ENCODE measurements at places on chromosomes 1 and 21. TPM values are rescaled to one million over a fixed set of nuclear protein-coding genes. Genes with fewer than 3 reads are reported as not detected.
A peak's percentile ranks its signal among the peaks of the same experiment; 100 is the strongest.

DNA sequence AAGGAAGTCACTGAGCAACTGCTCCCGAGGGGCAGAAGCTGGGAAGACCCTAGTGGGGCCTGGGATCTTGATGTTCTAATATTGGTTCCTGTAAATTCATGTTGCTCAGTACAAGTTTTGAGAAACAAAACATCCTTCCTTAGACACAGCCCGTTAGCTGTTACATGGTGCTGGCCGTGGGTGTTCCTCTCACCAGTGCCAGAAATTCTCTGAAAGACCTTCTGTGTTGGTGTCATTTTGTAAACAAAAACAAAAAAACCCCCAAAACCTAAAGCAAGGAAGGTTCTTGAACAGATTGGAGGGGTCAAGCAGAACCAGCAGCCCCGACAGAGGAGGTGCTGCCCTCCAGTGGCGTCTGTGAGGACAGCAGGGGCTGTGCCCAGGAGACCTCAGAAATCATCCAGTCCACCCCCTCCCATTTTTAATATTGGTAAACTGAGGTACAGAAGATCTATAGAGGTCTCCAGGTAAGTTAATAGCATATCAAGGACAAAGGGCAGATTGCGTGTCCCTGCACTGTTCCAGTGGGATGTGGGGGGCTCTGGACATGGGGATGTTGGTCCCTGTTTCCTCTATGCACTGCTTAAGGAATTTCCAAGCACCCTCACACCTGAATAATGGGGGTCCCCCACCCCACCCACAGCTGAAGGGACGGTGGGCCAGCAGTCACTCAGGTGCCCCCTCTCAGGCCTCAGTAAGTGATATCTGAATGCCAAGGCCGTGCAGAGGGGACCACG is 38.2 kb downstream of the SLC2A7 start:
- no peak for DNase-seq

DNA sequence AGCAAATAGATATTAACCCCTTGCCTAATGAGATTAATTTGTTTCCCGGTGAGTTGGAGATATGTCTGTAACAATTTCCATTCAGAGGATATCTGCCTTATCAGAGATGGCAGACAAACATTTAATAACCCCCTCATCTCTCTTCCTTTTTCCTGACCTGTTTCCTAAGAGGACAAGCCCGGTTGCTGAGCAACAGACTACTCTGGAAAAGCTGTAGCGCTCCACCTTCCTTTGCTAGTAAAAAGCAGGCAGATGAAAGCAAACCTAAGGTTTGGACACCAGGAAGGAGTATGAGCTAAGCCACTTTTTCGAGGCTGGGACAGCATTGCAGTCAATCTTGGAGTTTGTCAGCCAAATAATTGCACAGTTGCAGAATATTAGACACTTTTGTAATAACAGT is 82.4 kb downstream of the RGS21 start:
- DNase-seq = no peak

GRCh38 chr1:112868191-112868590 is 87.8 kb downstream of the SLC16A1 start:
- DNase-seq = no peak

- DNase-seq = no peak
These were observed 41.8 kb downstream of the KIFAP3 start for GRCh38 chr1:170032531-170033280.

DNA sequence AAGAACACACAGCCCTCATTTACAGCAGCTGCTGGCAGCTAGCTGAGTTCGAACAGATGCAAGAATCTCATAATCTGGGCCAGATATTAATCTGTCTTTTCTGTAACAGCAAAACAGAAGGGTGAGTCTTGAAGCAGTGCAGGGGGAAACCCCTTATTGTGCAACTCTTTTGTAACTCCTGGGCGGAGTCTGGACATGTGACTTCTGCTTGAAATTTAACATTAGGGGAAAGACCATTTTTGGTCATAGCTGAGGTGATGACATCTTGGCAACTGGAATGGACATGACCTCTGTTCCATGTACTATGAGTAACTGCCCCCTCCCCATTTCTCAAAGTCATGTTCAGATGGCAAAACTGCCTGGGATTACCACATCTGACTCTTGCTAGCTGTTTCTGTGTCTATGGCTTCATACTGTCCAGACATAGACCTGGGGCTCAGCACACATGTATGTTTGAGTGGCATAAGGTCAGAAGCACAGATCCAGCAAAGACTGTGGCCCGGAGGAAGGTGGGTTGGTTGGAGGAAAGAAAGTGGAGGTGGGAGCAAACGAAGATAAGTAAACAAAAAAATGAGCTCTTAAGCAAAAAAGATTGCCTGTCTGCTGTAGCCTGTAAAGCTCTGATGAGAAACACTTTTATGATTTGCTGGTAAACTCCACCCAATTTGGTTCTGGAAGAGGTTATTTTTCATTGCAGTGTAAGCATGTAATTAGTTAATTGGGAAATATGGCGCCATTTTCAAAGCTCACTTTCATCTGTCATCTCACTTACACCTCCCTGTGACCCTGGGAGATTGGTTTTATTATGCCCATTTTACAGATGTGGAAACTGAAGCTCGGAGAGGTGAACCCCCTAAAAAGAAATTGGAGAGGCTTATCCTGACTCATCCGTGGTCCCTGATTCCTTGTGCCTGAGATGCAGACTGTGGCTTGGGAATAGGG is 26.1 kb downstream of the ETS2 start:
- peak; percentile 63 for DNase-seq

GRCh38 chr1:230849451-230850224 is 18.7 kb downstream of the C1orf198 start:
- peak; percentile 56 for DNase-seq

DNA sequence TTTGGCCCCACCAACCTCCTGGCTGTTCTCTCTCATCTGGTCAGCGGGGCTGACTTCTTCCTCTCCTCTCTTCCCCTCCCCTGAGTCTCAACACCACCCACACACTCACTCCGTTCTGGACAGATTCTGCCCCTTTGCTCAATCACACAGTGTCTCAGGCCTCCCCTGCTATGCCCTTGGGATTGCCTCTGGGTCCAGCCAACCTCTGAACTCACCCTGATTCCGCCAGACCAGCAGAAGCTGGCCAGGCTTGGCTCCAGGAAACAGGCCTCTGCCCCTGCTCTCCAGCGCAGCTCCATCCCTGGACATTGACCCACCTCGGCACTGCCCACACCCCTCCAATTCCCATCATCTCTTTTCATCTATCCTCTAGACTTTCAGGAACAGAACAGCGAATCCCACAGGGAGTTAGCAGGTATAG is 22.1 kb downstream of the AHDC1 start:
- DNase-seq = peak; percentile 85

LCK gene
- not detected for total RNA-seq

Data from ascending aorta (tissue), 2 donors.